ENCODE measurements at places on chromosomes 3 and 15. TPM values are rescaled to one million over a fixed set of nuclear protein-coding genes. Genes with fewer than 3 reads are reported as not detected.

PLSCR5 gene
- total RNA-seq = not detected

GRCh38 chr15:63491979-63492378 lies 12.4 kb upstream of the USP3 start:
- DNase-seq = no peak

GRCh38 chr3:172654470-172654869 lies 56.4 kb downstream of the NCEH1 start:
- DNase-seq = no peak

- DNase-seq = no peak
Observed at GRCh38 chr3:52310861-52311575, 5.1 kb upstream of the DNAH1 start.

FSIP1 gene
- total RNA-seq = 0.36 TPM

SLC33A1 gene
- 25.2 TPM for total RNA-seq

ISLR gene
- total RNA-seq = 18.7 TPM

NOX5 gene
- total RNA-seq = not detected

SYNPR gene
- not detected for total RNA-seq

DNA sequence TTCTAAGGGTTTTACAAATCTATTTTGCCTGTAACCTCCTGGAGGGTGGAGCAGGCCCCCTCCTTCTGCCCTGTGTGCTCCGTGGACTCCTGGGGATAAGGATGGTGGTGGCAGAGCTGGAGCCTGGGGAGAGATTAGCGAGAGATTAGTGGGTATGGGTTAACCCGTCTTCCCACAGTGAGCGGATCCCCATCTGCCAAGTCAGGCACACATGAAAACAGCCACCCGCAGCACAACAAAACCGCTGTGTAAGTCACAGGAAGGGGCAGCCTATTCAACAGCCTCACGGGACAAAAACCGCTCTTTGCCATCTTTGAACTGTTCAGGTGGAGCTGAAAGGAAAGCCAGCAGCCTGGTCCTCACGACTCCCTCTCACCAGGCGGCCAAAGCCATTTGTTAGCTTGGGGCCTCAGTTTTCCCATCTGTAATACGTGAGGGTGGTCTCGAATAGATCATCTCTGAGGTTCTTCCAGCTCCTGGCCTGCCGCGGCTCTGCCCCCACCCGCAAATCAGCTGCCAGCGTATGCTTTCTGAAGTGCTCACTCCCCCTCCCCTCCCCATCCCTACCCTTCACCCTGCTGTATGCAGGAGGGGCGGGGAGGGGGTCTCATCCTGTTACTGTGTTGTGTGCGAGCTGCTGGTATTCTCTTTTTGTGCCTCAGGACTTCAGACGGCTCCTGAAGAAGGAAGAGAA lies 43.6 kb downstream of the PDIA5 start:
- no peak for DNase-seq

DNA sequence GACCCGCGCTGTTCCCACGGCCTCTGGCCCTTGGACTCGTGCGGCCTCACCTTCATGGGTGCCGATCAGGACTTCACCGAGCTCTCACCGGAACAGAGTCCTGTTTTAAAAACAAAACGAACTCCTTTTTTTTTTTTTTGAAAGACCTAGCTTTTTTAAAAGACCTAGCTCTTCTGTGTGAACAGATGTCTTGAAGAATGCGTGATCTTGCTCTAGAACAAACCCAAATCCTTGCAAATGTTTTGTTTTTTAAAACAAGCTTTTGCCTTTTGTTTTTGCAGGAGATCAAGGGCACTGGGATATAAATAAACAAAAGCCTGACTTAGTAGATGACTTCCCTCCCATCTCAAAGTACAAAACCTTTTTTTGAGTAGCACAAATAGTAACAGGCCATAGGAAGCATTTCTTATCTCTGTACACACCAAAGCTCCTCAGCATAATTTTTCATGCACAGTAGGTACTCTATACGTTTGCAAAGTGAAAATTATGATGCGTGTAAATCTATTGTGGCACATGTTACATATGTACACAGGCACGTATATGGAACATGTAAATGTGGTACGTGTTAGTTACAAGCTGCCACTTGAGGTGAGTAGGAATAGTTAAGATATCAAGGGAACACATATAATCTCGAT lies 1.1 kb upstream of the MSL2 start:
- DNase-seq = no peak

DNA sequence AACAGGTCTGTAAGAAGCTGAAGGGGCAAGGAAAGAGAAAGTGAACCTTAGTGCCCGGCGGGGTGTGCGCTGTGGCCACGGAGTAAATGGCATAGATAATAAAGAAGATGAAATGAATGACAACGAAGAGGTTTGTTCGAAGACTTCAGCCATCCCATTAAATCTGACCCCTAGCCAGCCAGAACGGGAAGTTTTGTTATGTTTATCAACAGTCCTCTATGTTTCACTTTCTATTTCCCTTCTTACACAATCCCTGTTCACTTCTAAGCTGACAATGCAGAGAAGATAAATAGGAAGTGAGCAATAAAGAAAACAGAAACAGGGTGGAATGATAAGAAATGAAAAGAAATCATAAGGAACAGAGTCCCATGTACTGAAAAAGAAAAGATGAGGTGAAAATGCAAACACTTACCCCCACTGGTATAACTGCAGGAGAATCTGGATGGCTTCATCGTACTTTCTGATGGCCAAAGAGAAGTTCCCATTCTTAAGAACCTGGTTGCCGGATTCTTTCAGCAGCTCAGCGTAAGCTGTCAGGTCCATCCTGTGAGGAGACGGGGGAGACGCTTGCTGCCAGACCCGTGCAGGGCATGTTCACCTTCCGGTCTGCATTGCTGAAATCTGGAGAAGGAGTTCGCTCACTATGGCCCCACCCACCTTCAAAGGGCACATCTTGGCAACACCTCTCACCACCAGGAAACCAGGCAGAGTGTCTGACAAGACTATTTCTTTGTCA lies 36.8 kb downstream of the TRANK1 start:
- peak; percentile 33 for DNase-seq

DNA sequence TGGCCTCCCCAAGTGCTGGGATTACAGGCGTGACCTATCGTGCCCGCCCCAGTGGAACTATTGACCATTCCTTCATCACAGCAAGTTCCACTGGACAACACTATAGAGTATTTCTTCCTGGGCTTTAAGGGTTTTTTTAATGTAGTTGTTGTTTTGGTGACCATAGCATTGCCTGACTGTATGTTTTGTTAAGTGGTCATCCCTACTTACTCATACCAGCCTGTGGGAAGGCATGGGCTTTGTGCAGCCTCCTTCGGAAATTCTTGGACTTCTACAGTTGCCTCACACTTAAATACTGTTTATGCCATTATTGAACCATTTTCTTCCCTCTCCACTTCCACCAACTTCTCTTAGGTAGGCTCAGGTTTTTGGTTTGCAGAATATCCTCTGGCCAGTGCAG lies 19.9 kb upstream of the ALPK3 start:
- no peak for DNase-seq

DNA sequence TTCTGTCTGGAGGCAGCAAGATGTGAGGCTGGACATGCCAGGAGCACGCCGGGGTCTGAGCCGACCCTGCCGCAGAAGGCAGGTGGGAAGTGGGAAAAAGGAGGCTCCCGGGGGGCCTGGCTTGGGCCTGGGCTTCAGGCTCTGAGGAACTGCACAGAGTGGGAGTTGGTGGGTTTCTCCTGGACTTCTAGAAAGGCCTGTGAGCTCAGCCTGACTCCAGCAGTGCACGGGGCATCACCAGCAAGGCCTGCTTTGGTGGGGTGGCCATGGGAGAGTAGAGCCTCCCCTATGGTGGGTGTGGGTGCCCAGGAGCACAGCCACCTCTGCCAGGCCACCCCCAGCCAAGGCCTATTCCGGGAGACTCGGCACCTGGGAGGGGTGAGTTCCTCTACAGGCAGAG lies 18.1 kb upstream of the SLC41A3 start:
- no peak for DNase-seq

DNA sequence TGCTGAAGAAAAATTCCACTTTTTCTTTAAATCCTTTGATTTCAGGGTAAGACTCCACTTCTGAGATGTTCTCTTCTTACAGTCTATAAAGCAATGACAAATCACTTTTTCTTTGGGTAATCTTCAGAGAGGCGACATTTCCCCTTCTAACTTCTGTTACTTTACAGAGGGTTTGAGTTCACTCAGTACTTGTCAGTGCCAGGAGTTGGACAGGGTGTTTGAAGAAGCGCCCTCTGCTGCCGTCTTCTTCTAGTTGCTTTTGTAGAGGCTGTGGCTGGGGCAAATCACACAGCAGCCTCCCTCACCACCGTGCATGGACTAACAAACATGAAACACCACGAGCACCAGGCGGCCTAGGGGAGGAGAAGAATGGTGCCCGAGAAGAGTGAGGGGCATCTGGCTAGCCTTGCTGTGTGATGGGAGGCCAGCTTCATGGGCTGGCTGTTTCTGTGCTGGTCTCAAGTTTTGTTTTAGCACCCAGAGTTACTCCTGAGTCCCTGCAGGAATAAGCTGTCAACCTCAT lies at the start of gene CD80:
CD80 (minus strand) TSS at position 174 of the 523 bp plus-strand sequence. CDS start 1,886 bp downstream, outside the sequence.
- peak; percentile 34 for DNase-seq

CAPN3 gene
- 9.7 TPM for total RNA-seq

USP4 gene
- total RNA-seq = 42.0 TPM

SOX14 gene
- total RNA-seq = not detected

- DNase-seq = no peak
Observed at GRCh38 chr15:100190675-100191074, 151.1 kb downstream of the ADAMTS17 start.

DNA sequence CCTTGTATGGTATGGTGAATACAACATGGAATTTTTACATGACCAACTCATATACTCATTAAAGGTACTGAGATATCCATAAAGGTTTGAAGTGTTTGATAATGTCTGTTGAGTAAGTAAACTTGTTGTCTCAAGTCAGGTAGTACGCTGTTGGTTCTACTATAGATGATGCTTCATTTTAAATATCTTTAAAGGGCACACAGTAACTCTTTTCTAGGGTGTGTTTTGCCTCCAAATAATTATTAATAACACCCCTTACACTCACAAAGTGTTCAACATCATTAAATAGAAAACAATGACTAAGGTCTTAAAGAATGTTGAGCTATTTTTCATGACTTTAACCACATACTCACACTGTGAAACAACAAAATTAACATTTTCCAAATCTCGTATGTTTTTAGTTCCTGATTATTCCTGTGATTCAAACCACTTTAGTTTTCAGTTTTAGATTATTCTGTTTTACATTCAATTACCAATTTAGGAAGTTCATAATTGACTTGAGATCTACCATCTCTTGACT lies 220.0 kb upstream of the NANOGP8 start:
- no peak for DNase-seq

PLOD2 gene
- total RNA-seq = 16.7 TPM

GORASP1 gene
- 54.2 TPM for total RNA-seq

SEMA3B gene
- total RNA-seq = 28.8 TPM

DNA sequence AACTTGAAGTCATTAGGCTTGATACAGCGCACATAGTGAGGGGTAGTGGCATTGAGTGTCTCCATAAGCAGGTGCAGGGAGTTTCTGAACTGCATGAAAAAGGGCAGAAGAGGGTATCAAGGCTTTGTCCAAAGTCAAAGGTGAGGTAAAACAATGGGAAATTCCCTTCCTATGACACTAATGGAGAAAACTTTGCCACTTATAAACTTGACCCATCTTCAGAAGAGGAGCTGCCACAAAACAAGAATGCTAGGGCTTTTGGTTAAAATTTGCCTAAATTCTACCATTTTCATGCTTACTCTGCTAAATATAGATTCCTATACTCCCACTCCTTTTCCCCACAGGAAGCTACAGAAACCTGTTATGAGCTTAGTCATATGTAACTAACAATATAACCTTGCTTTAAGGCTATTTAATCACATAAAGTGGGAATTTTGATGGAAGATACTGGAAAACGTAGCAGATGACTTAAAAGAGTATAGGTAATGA lies 87.5 kb upstream of the MYO5C start:
- no peak for DNase-seq

DUOXA2 gene
- not detected for total RNA-seq

DNA sequence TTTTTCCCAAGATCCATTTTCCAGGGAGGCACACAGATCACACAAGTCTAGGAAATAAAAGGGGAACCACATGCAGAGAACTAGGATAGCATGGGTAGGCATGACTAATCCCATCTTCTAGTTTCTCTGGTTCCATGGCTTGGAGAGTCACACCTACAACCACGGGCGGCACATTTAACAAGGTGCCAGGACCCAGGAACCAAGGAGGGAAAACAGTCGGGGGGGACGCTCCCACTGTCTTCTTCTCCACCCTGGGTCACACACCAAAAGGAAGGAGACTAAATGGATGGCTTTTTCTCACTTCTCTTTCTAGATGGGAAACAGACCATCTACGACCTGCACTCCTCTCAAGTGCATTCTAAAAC lies 4.6 kb upstream of the SMCO1 start:
- no peak for DNase-seq

- DNase-seq = peak; percentile 39
Observed at GRCh38 chr3:50154840-50155490, at the start of gene SEMA3F. TSS of gene SEMA3F (plus strand) at chr3:50155324. CDS start at chr3:50159623, 4,299 bp downstream.

DNA sequence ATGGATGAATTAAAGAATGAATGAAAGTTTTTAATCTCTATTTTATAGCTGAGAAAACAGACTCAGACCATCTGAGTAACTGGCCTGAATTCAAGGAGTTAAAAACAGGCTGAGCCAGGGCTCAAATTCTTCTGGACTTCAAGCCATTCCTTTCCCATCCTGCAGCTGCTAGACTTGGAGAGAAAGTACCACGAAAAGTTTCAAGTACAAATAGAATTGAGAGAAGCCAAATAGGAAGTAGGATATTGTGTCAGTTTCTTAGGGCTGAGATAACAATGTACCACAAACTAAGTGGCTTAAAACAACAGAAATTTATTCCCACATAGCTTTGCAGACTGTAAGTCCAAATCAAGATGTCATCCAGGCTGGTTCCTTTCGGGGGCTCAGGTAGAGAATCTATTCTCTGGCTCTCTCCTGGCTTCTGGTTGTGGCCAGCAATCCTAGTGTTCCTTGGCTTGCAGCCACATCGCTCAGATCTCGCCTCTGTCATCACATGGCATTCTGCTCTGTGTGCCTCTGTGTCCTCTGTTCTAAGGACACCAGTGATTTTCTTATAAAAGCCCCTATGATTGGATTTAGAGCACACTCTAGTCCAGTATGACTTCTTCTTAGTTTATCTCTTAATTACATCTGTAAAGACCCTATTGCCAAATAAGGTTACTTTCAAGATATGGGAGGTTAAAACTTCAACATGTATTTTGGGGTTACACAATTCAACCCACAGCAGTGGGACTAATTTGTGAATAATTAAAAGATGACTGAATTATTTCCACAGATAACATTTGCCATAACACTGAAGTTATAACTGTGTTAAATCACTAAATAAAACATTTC lies 25.7 kb upstream of the GOLIM4 start:
- peak; percentile 16 for DNase-seq

PLA1A gene
- total RNA-seq = 4.4 TPM

GRCh38 chr3:44762690-44763089 lies 1.1 kb downstream of the KIF15 start:
- no peak for DNase-seq

- DNase-seq = no peak
Observed at GRCh38 chr3:174854987-174855386, 4.1 kb upstream of the NAALADL2 start.

DNA sequence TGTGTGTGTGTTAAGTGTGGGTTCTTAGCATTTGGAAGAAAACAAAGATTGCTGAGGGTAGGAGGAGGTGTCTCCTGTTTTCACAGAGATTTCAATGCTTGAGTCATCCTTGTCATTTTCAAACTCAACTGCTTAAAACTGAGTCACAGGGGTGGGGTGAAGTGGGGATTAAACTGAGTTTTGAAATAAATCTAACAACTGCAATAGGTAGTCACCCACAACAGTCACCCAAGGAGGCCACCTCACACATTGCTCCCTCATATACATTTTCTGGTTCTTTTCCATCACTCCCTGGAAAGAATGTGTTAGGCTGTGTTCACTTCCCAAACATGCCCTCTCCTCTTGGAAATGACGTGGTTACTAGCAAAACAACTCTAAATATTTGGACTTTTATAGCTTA lies 187.7 kb upstream of the CMC1 start:
- DNase-seq = no peak

GRCh38 chr15:35145336-35145735 lies 60.2 kb upstream of the NANOGP8 start:
- DNase-seq = no peak

Measured in heart right ventricle (tissue), 16 donors.